ENCODE measurements at places on chromosomes 7 and 10.
A peak's percentile ranks its signal among the peaks of the same experiment; 100 is the strongest.

- peak; percentile 85 for DNase-seq
Observed at GRCh38 chr10:44281089-44281613, 103.7 kb downstream of the CXCL12 start.

DNA sequence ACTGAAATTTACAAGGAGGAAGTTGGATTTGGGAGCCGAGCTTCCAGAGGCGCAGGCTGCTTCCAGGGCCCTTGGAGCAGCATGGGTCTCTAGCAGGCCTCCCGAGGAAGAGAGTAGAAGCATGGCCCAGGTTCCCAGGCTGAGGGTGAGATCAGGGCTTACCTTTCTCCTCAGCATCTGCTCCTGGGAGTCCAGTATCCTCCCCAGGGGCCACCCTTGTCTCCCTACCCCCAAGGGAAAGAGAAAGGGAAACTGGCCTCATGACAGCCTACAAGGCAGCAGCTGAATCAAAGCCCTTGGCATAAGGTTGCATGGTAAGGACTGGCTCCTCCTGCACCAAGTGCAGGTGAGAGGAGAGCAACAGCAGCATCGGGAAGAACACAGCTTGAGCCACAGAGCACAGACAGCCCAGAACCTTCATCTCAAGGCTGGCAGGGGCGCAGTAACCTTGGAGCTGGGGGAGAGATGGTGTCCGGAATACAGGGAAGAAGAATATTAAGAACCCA, 114.5 kb downstream of the MARCHF5 start:
- no peak for DNase-seq

DNA sequence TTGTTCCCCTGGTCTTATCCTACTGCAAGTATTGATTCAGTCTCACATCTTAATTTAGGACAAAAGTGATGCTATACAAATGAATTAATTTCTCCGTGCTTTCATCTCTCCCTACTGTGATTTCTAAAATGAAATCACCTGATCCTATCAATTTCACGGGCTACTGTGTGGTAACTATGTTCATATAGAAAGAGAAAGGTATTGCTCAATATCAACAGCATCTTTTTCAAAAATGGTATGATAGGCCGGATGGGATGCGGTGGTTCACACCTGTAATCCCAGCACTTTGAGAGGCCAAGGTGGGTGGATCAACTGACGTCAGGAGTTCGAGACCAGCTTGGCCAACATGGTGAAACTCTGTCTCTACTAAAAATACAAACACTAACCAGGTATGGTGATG, 71.2 kb downstream of the PIK3CG start:
- DNase-seq = no peak

- no peak for DNase-seq
Observed at GRCh38 chr7:1994931-1995330, 237.8 kb downstream of the MAD1L1 start.

DNA sequence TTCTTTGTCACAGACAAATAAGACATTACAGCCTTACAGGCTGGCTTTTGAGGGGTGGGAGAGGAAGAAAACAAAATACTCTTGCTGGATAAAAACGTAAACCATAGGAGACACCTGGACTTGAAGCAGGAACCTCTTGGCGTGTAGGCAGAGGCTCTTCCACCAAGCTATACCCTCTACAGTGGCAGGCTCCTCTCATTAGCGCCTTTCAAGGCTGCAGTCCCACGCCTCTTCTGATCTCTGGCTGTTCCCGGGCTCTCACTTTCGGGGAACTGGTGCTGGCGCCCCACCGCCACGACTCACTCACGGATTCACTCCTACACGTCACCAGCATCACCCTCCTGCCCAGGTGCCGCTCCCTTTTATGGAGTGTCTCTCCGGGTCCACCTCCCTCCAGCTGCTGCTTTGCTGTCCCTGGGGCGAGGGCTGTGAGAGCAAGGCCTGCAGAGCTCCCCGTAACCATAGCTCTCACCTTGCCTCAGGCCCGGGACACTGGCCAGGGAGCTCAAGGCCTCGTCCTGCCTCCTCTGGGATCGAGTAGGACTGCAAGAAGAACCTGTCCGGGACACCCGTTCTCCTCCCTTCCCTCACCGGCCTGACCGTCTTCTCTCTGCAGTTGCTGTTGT, 62.6 kb downstream of the ZNF777 start:
- no peak for DNase-seq

GRCh38 chr7:73487486-73487885, 34.6 kb downstream of the BAZ1B start:
- DNase-seq = no peak

- no peak for DNase-seq
Observed at GRCh38 chr7:74282748-74283459, 6.3 kb upstream of the CLIP2 start.

- DNase-seq = no peak
Observed at GRCh38 chr7:1853986-1854865, 184.1 kb downstream of the ELFN1 start.

DNA sequence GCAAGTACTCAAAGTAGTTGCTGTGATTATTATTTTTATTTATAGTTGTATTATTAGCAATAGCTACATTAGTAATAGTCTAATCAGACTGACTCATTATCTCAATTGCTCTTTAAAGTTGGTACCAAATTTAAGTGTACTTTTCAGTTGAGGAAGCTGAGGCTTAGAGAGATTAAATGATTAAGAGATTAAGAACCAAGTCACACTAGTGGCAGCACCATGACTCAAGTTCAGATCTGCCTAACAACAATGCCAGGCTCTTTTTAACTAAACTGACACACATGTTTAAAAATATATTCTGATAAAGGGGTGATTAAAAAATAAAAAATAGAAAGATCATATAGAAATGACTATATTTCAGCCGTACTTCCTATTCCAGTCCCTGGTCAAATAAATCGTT, 42.0 kb downstream of the FZD1 start:
- no peak for DNase-seq

- DNase-seq = no peak
Observed at GRCh38 chr10:70973275-70973674, 84.9 kb upstream of the PCBD1 start.
